ENCODE measurements at places on chromosomes 2 and 18.

- DNase-seq, result no peak
Observed at GRCh38 chr18:49935215-49935614, 121.9 kb upstream of the ACAA2 start.

DNA sequence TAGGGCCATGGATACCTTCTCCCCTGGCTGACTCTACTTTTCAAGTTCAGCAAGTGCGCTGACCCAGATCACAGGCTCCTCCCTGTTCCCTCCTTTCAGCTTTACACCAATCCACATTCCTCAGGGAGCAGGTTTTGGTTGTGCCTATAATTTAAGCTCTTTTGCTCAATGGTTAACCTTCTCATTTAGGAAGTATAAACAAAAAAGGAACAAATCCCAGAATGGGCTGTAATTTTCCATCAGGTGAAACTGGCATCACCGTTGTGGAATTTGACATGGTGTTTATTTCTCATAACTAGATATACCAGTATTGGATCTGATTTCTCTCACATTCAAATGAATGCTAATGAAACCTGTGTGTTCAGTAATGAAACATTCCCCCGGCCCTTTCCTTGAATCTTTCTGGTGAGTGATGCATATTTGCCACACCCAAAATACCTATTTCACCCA lies 13.6 kb downstream of the STRN start:
- DNase-seq, result no peak

- DNase-seq, result peak; percentile 61
Observed at GRCh38 chr18:36411745-36412168, 114.2 kb downstream of the FHOD3 start.

DNA sequence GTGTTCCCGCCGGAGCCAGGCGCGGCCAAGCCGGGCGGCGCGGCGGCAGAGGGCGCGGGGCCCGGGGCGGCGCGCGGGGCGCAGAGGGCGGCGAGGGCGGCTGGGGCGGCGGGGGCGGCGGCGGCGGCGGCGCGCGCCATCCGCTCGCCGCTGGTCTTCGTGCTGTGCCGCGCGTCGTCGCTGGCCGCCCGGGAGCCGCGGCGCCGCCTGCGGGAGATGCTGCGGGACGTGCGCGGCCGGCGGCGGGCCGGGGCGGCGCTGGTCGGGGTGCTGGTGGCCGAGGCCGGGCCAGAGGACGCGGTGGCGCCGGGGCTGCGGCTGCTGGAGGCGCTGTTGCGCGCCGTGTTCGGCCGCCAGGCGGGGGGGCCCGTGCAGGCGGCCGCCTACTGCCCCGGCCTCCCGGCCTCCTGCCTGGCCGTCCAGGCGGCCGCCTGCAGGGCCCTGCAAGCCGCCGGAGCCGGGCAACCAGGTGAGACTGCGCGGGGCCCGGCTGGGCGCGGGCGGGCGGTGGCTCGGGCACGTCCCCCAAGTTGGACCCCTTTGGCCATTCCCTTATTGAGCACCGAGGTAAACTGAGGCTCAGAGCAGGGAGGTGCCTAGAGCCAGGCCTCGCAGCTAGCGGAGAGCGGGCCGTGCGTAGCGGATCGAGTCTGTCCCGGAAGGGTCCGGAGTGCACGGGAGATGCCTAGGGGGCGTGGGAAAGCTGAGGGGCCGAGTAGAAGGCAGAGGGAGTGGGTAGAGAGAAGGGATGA lies 584 bp downstream of the C2orf72 start:
- DNase-seq, result peak; percentile 36

Data from endothelial cell (in vitro differentiated cells).